D721Med (cell line): ENCODE measurements at places on chromosomes 5 and 9.

DNA sequence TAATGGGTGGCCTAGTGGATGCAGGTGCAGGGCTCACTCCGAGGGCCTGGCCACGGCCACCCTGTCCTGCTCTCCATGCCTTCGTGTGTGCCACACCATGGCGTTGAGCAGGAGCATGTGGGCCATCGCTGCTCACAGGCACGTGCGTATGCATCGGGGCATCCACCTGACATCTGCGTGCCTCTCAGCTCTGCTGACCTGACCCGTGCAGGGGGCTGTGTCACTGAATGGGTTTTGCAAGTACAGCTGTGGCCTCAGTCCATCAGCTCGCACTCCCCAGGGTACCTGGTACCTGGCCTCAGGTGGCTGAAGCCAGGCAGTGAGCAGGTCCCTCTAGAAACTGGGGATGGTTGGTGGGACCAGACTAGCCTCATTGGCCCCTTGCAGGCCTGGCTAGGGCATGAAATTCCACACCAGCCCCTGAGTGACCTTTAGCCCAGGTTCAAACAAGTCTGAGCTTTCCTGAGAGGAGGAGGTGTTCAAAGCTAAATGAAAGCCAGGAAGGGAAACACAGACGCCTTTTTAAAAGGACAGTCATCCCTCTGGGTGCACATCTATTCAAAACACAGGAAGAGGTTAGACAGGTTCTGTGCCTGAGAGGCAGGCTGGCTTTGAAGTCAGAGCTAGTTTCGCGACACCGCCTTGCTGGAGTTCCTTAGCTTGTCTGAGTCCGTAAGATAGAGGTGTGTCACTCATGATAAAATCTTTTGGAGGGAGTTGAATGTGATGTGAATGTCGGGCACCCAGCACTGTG lies 74.0 kb downstream of the MACROH2A1 start:
- DNase-seq = no peak

- DNase-seq = no peak
These were observed 654.8 kb downstream of the PRELID2 start for GRCh38 chr5:145180371-145180770.

DNA sequence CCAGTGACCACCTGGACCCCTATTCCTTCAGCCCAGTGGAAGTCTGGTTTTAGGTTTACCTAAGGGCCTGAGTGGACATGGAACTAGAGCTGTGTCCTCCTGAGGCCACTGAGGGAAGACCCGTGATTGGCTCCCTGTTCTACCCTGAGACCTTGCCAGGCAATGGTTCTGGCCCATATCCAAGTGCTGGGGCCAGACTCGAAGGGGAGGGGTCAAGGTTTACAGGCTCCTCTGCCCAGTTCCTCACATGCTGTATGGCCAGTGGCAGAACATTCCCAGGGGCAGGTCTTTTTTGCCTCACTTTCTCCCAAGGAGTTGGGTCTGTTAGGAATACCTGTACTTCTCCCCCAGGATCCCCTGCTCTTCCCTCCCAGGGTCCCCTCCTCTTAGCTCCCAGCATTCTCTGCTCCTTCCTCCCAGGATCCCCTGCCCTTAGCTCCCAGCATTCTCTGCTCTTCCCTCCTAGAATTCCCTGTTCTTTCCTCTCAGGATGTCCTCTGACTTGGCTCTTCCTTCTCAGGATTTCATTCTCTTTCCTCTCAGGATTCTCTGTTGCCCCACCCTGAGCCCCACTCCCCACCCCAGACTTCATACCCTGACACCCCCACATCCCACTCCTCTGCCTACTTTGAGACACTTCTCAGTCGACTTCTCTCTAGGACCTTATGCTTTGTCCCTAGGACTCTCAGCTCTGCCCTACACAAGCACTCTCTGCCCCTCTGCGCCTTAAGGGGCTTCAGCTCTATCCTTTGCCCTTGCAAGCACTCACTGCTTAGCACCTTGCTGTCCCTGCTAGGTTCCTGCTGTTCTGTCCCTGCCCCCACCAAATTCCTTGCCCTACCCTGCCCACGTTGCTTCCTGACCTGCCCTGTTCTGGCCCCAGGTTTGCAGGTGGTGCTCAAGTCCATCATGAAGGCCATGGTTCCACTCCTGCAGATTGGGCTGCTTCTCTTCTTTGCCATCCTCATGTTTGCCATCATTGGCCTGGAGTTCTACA lies 36.5 kb downstream of the CACNA1B start:
- DNase-seq = no peak

DNA sequence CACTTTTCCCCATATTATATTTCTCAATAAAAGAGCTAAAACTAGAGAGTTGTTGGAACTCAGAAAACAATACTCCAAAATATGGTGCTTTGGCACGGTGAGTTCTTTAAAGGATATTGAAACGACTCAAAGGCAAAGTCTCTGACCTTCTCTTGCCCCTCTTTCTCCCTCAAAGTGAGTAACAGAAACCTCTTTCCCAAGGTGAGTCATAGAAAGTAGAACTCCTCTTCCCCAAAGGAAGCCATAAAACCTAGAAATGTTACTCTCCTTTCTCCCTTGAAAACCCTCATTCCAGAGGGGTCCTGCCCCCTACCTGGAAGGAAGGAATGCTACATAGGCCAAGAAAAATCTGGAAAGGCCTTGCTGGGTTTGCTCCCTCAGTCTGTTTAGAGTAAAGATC lies 47.5 kb downstream of the RAPGEF6 start:
- no peak for DNase-seq

- DNase-seq = no peak
These were observed 101.5 kb upstream of the ARRDC3 start for GRCh38 chr5:91484662-91485061.

DNA sequence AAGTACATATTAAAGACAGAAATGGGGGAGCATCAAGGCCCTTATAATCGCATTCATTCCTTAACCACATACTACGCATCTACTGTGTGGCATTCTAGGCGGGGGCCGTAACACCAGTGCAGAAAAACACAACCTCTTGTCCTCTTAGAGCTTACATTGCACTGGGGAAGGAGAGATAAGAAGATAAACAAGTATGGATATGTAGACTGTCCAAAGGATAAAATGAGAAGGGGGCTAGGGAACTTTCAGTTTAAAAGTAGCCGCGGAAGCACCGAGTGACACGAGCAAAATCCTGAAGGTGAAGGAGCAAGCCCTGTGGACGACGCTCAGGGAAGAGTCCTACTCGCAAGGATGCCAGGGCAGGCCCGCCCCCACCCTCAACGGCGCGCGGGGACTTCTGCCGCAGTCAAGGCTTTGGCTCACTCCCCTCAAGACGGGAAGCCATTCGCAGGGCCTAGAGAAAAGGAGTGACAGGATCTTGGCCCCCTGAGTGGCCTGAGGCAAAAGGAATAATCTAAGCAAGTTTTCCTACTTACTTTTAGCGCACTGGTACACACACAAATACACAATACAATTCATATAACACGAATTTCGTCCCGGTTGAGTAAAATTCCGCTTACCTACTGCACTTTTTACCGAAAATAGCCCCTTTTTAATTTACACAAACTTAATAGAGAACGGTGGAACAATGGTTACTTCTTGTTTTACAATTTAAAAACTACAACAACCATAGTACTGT lies 1.3 kb upstream of the NIPBL start:
- no peak for DNase-seq

DNA sequence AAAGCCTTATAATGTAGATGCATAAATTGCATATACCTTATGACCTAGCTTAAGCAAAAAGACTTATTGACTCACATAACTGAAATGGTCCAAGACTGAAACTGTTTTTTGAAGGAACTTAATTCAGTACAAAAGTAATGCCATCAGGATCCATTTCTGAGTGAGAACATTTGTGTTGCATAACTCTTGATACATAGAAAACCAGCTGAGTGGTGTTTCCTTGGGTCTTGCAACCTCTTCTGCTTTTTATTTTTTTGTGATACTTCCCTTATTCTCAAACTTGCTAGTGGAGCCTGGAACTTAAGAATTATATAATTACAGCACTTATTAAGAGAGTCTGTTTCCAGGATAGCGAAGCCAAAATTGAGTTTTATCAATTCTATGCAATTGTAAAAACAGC lies 272.0 kb downstream of the MAN2A1 start:
- DNase-seq = no peak

DNA sequence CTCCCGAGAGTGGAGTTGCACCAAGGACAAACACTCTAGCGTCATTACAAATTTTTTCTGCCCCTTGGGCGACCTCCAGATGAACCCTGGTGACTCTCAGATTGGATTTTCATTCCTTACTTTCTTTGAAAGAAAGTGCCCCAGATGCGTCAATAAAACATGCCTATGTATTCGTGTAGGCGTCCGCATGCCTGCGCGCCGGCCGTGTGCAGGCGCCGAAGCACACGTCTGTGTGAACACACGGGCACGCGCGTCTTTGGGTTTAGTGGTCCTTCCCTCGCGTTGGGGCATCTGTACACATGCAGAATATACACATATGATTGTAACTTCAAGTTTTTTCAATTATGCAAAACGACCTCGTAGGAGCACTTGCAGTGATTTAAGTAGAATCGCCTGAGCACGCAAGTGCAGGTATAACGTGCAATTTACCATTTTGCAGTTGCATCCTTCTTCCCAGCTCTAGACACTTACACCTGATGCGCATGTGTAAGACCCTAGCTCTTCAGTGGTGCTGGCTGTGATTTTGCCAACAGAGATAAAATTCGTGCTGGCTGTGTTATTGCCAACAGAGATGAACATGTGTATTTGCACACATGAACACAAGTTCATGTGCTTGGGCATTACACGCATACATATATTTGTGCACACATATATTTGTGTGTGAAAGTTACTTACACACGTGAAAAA lies 1.9 kb upstream of the LHX2 start:
- DNase-seq = no peak

- DNase-seq = no peak
These were observed 30.2 kb upstream of the F2R start for GRCh38 chr5:76685704-76686103.

GRCh38 chr9:3080951-3081350 lies 237.1 kb upstream of the PUM3 start:
- no peak for DNase-seq

- DNase-seq = no peak
These were observed 100.7 kb upstream of the TUT7 start for GRCh38 chr9:86454701-86455615.

- no peak for DNase-seq
These were observed 984.1 kb downstream of the TLE4 start for GRCh38 chr9:80555782-80556325.

DNA sequence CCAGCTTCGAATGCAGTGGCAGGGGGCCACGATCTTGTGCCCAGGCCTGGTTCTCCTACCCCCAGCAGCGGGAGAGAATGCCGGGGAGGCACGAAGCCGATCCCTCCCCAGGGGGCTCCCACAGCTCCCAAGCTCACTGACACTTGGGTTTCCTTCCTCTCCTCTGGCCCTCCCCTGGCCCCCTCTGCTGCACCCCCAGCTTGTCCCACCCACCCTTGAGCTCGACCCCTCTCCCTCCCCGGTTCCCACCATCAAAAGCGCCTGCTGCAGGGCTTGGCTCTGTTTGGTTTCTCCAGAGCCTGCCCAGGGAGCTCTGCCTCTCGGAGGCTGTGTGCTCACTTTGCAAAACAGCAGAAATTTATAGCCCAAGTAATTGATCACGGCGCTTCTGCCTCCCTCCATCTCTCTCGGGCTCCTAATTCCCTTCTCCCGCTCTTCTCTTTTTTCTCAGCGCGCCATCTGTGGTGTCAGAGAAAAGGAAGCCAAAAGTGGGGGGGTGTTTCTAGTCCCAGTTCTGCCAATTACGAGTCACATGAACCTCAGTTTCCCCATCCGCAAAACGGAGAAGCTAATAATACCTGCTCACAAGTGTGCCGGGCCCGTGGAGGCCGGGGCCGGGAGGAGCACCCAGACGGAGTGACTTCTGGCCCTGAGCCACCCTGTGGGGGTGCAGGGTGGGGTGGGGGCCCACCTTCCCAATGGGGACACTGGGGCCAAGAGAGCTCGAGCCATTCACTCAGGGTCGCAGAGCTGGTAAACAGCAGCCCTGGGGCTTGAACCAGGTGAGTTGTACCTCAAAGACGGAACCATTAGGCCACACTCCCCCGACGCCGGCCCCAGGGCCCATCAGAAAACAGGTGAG lies 141.2 kb upstream of the IER5L start:
- no peak for DNase-seq

DNA sequence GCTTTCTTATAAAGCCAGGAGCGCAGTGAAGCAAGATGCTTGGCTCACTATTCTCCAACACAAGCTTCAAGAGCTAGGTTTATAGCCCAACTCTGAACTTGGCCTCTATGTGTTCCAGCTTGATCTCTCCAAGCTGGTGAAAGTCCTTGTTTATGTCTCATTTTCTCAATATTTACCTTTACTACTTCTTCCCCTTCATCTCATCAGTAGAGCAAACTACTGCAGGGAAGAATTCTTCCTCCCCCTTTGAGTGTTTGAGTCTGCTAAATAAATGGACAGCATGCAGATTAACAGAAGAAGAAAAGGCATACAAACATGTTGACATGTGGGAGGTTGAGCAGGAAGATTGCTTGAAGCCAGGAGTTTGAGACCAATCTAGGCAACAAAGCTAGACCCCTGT lies 460.7 kb downstream of the ZNF608 start:
- no peak for DNase-seq

DNA sequence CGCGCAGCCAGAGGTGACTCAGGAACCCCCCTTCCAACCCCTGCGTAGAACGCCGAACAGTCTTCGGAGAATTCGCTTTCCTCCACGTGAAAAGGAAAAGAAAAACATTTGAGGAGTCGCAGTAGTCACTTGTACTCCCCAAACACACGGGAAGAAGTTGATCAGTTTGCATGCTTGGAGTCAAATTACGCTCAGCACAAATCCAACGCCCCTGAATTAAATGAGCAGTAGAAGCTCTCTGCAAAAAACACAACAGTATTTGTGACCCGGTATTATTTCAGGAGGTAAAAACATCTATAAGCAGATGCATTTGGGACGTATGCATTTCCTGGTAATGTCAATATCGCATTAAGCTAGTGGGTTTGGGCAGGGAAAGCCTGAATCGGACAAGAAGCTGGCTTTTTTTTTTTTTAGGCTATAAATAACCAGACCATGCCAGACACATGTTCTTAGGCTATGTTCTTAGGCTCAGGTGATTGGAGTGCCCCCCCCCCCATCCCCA lies 854 bp upstream of the ARL15 start:
- DNase-seq = no peak

DNA sequence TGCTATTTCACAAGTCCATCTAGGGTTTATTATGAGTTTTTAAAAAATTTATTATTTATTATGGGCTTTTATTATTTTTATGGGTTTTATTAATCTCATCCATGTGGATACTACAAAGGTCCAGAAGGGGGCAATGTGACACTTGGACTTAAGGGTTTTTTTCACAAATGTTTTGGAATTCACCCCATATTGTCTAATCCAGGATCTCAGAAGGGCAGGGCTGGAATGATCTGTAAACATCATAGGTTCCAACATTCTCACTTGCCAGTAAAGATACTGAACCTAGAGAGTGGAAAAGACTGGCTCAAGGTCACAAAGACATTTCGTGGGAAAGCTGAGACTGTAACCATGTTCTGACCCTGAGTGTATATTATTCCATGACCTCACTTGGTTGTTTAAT lies 35.6 kb downstream of the NIM1K start:
- no peak for DNase-seq

- no peak for DNase-seq
These were observed 294.1 kb downstream of the FANCC start for GRCh38 chr9:95023217-95024003.

GRCh38 chr9:98923451-98924123 lies 20.1 kb upstream of the COL15A1 start:
- DNase-seq = no peak

- no peak for DNase-seq
These were observed 164.0 kb downstream of the CCDC192 start for GRCh38 chr5:127867022-127867783.
